ENCODE measurements at places on chromosomes 1 and 21.

GRCh38 chr1:153790966-153791647 is 15.9 kb downstream of the SLC27A3 start:
- DNase-seq: no peak

- DNase-seq: no peak
These were observed 58.7 kb upstream of the STUM start for GRCh38 chr1:226489718-226490425.

GRCh38 chr1:6233376-6233775 is 2.4 kb downstream of the ICMT start:
- no peak for DNase-seq

- DNase-seq: no peak
These were observed 6.2 kb upstream of the DDR2 start for GRCh38 chr1:162626094-162626493.

- no peak for DNase-seq
These were observed 51.2 kb downstream of the STX6 start for GRCh38 chr1:180971273-180971997.

DNA sequence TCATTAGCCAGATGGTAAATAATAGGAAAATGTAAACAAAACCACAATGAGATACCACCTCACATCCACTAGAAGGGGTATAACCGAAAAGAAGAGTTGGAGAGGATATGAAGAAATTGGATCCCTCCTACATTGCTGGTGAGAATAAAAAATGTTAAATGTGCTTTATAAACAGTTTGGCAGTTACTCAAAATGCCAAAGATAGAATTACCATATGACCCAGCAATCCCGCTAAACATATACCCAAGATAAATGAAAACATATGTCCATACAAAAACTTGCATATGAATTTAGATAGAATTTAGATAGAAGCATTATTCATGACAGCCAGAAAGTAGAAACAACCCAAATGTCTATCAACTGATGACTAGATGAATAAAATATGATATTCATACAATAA is 4.4 kb upstream of the FMO2 start:
- no peak for DNase-seq

GRCh38 chr1:59949648-59950047 is 23.1 kb upstream of the CYP2J2 start:
- no peak for DNase-seq

GRCh38 chr1:78722947-78723346 is 73.3 kb downstream of the IFI44 start:
- no peak for DNase-seq

DNA sequence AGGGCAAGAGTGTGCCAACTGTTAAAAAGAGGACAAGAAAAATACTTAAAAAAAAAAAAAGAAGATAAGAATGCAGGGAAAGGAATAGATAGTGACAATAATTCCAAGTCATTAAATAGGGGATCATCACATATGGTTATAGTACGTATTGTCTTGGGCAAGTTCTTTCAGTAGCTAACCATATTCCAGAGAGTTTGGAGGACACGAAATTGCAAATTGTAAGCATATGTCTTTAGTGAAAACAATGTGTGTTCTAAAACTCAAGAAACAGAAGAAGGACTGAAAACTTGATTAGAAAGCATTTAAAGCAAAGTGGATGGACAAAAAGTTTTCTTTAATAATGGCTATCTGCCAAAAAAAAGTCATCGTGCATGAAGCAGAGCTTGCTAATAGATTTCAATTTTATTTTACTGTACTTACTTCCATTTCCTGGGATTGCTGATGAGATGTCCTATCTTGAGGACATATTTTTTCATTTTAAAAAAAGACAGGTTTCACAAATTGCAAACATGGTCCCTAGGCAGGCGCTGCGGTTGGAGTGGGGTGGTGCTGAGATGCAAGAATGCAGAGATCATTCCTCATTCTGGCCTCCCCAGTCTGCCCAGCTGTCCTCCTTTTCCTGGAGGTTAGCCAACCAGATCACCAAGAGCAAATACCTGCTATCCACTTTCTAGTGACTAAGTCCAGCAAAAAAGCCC is 11.9 kb downstream of the TSPAN2 start:
- no peak for DNase-seq

GRCh38 chr1:91617285-91617765 is 116.7 kb downstream of the CDC7 start:
- DNase-seq: no peak

- DNase-seq: no peak
These were observed 1096.7 kb downstream of the KCNT2 start for GRCh38 chr1:195511501-195511900.

GRCh38 chr1:241482761-241483250 is 36.7 kb downstream of the FH start:
- DNase-seq: no peak

DNA sequence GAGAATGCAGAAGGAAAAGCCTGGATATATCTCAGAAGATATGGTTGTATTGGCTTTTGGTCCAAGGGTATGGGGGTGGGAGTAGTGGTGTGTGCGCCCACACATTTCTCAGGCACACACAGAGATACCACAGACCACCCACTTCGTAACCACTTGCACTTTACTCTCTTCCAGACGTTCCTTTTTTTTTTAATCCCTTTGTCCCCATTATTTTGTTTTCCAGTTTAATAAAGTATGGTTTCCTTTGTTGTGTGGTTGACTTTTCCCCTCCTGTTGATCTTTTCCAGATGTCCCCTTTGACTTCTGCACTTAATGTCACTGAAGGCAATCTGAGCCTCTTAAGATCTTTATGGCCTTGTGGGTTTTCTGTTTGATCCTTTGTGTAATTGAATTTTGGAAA is 10.5 kb upstream of the TARS2 start:
- DNase-seq: no peak

DNA sequence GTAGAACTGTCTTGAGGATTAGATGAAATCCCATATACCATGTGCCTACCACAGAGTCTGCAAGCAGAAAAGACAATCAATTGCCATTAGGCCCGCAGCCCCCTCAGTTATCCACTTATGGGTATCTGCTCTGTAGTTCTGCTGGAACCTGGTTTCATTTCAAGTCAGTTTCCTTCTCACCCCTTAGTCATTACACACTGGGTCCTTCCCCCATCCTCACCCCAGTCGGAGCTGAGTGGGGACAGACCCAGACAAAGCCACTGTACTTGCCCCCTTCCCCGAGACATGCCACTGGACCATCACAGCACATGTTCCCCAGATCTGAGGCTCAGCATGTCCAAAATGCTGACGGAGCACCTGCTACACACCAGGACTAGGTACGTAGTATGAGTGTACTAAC is 21.2 kb downstream of the PGLYRP3 start:
- DNase-seq: no peak

DNA sequence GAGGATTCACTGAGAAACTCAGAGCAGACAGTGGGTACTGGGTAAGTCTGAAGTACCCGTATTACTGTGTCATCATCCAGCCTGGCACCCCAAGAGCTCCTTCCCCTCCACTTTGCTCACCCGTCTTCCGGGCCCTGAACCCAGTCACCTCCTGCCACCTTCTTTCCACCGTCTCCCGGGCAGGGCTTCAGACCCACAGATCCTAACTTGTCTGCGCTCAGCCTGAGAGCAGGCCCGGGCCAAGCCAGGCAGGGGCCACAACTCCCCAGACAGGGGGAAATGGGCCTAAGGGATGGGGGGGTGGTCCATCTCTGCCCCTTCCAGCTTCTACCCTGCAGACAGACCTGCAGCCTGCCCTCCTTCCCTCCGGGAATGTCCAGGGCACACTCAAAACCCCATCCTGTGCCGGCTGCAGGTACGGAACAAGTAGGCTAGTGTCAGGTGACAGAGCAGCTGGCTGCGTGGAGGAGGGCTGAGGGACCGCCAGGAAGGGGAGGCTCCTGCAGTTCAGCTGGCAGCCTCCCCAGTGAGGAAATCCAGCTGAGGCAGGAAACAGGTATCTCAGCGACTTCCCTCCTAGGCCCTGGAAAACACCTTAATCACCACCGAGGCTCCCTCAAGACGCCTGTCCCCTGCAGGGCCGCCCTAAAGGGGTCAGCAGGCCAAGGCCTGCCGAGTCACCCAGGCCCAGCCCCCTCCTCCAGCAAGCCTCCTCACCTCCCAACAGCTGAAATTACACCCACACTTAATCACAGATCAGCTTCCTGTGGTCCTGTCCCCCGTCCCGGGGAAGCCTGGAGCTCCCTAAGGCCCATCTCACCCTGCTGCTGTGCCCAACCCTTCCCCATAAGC is 3.5 kb downstream of the HSPG2 start:
- DNase-seq: no peak

GRCh38 chr1:51442198-51442597 is 76.9 kb downstream of the EPS15 start:
- no peak for DNase-seq

- DNase-seq: no peak
These were observed 465.9 kb upstream of the DAB1 start for GRCh38 chr1:57889676-57890320.

- no peak for DNase-seq
These were observed 667.1 kb downstream of the LTN1 start for GRCh38 chr21:28325618-28326017.

- DNase-seq: no peak
These were observed 572 bp downstream of the ATP1B1 start for GRCh38 chr1:169106921-169107602.

- no peak for DNase-seq
These were observed 478.1 kb downstream of the PLA2G4A start for GRCh38 chr1:187306710-187307415.

GRCh38 chr1:93171549-93172034 is 8.6 kb downstream of the TMED5 start:
- DNase-seq: no peak

DNA sequence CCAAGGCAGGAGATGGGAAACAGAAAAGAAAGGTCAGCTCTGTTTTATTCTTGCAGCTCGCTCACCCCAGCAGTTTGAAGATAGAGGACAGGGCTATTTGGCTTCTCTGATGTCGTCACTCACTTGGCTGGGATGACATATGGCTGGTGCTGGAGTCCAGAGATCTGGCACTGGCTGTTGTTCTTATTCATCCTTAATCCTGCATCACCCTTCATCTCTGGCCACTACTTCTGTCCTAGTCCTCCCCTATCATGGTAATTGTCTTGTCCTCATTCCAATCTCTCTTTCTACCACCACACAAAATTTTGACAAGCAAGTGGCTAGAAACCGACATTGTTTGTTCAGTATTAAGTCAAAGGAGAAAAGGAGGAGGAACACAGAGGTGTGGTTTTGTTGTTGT is 103.8 kb upstream of the PDE4B start:
- DNase-seq: no peak

GRCh38 chr21:19321688-19322087 is 918.1 kb upstream of the TMPRSS15 start:
- DNase-seq: no peak

GRCh38 chr1:30977105-30977504 is 68.5 kb upstream of the SDC3 start:
- no peak for DNase-seq

GRCh38 chr1:183711741-183712361 is 58.7 kb upstream of the APOBEC4 start:
- no peak for DNase-seq

- no peak for DNase-seq
These were observed 112.5 kb downstream of the ROR1 start for GRCh38 chr1:63886340-63886739.

DNA sequence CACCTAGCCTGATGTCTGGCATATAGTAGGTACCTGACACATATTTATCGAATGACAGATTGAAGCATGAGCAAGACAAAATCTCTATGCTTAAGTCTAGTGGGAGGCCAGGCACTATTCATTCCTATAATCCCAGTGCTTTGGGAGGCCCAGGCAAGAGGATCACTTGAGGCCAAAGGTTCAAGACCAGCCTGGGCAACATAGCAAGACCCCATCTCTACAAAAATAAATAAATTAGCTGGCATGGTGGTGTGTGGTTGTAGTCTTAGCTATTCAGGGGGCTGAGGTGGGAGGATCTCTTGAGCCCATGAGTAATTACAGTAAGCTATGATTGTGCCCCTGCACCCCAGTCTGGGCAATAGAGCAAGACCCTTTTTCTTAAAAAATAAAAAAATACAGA is 23.2 kb upstream of the TUT4 start:
- no peak for DNase-seq

- DNase-seq: no peak
These were observed 74.4 kb upstream of the HSD17B7 start for GRCh38 chr1:162716123-162716522.

DNA sequence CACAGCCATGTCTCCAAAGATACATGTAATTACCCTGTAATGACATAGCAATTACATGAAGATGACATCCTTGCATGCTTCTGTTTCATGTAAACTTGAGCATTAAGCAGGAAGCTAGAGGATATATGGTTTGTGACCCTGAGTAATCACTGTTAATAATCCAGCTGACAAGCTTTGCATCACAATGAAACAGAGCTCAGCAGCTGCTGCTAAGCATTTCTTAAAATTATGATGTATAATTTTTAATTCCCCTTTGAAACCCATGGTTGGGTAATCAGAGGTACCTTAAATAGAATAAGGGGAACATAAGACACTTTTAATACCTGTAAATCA is 293.5 kb downstream of the NTNG1 start:
- DNase-seq: no peak

DNA sequence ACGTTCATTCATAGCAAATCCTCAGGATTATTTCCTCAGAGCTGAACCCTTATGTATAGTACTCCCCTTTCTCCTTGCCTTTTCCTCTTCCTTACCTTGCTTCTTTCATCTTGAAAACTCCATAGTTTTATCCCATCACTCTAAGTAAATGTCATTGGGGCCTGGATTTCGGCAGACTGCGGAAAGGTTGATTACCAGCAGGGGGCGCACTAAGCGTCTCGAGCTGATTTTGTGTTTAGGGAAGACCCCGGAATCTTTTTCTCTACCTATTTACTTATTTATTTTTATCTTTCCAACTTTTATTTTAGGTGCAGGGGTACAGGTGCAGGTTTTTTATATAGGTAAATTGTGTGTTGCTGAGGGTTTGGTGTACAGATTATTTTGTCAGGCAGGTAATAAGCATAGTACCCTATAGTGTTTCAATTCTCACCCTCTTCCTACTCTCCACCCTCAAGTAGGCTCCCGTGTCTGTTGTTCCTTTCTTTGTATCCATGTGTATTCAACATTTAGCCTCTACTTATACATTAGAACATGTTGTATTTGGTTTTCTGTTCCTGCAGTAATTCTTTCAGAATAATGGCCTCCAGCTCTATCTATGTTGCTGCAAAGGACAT is 11.4 kb upstream of the MTARC1 start:
- DNase-seq: no peak

- DNase-seq: no peak
These were observed 17.1 kb upstream of the EPHA2 start for GRCh38 chr1:16172964-16173446.

GRCh38 chr1:178408871-178409270 is 87.9 kb downstream of the CLEC20A start:
- DNase-seq: no peak
